HCT116 (cell line): ENCODE measurements at places on chromosomes 5 and 9.

DNA sequence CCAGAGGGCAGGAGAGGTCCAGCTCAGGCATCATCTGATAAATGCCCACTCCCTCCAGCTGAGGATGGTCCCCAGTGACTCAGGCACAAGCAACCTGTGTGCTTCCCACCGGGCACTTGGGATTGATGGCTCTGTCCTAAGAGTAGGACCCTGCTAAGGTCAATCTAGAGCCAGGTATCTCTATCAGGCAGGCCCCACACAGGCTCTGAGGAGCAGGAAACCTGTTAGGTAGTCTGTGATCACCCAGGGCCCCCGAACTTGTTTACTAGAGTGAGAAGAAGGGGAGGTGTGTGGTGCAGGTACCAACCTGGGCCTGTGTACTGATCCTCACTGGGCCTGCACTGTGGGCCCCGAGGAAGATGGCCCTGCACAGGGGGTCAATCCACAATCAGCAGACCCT is 119.6 kb upstream of the FSTL4 start:
- DNase-seq = no peak

DNA sequence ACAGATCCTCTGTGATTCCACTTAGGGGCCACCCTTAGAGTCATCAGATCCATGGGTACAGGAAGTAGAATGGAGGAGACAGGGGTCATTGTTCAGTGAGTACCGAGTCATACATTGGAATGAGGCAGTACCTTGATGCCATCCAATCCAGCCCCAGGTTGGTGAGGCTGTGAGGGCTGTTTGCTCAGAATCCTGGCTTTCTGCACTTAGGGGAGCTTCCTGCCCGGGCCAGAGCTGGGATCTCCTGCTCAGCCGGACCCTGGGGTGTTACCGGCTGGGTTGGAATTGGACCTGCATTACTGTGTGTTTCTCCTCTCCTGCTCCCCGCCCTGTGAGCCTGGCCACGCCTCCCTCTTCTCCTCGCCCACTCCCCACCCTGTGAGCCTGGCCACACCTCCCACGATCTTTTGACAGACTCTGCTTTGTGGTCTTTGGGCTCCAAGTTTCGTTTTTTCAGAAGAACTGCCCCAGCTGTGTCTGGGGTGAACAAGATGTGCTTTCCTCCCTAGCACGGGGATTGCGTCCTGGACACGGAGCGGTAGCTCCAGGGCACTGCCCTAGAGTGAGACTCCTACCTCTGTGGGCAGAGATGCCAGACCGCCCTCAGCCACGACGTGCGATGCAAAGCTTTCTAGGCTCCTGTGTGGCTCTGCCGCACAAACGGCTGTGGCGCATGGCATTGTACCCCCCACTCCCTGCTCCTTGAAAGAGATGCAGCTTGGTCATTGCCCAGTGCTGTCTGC is 15.4 kb downstream of the TRAF2 start:
- peak; percentile 41 for DNase-seq

DNA sequence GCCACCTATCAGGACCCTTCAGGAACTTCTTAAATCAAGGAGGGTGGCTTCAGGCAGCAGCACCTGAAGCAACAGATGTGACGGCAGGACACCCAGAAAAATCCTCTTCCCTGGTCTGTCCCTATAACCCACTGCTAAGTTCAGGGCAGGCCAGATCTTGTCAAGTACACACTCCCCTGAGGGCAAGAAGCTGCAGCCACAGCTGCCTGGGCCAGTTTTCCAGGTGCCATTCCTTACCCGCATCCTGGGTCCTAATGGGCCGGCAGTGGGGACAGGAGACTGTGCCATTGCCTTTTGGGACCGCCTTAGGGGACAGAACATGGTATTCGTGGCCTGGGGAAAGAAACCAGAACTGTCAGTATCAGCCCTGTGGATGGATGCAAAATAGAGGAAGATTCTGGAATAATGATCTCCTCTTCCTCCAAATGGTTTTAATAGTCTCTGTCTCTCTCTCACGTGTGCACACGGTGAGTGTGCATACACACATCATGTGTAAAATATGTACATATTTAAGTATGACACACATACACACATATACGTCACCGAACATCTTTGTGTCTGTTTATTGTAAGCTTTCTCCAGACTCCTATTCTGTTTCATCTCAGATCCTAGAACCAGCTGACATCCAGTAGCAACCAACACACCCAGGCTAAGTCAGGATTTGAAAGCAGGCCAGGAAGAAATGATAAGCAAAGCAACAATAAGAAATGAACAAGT is 14.0 kb downstream of the ORM2 start:
- no peak for DNase-seq

- DNase-seq = no peak
Observed at GRCh38 chr5:158629591-158630312, 470.0 kb downstream of the EBF1 start.

GRCh38 chr9:134457321-134458206 is 131.3 kb downstream of the RXRA start:
- no peak for DNase-seq

DNA sequence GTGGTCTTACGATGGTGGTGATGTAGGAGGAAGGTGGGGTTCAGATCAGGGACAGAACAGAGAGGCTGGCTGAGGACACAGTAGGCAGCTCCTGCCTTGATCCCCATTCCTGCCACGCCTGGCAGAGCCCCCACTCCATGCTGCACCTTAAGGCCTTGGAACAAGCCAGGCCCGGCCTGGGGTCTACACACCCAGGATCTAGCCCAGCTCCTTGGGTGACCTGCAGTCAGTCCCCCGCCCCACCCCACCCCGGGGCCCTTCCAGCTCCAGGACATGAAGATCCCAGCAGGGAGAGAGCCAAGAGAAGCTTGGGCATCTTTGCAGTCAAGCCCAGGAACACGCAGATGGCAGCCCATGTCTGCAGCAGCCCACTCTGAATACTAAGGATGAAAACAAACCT is 34.7 kb downstream of the WHRN start:
- no peak for DNase-seq

GRCh38 chr5:4099386-4099785 is 503.8 kb downstream of the IRX1 start:
- DNase-seq = no peak

DNA sequence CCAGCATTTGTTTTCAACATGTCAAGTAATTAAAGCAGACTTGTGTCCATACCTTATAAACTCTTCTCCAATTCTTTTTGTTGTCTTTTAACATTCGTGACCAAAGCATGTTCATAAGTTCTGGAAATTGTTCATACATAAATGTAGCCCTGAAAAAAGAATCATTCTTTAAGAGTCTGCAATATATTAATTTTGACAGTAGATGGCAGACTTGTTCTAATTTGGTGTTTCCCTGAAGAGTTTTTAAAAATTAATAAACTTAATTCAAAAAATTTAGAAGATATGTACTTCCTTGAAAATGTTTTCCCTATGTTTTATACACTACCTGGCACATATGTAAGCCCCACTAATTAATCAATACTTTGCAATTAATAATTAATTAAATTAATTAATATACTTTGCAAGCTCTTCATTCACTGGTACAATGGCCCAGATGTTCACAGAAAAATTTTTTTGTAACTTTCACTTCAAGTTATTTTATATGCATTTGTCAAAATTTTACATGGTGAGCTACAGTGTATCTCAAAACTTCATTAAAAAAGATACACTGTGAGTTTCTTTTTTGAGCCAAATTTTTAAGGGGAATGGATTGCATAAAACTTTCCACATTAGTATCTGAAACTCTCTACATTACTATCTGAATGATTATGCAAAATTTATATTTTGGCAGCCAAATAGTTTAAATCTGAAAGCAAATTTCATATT is 42.1 kb downstream of the CLINT1 start:
- no peak for DNase-seq

GRCh38 chr5:60458666-60459065 is 241.3 kb downstream of the DEPDC1B start:
- no peak for DNase-seq

DNA sequence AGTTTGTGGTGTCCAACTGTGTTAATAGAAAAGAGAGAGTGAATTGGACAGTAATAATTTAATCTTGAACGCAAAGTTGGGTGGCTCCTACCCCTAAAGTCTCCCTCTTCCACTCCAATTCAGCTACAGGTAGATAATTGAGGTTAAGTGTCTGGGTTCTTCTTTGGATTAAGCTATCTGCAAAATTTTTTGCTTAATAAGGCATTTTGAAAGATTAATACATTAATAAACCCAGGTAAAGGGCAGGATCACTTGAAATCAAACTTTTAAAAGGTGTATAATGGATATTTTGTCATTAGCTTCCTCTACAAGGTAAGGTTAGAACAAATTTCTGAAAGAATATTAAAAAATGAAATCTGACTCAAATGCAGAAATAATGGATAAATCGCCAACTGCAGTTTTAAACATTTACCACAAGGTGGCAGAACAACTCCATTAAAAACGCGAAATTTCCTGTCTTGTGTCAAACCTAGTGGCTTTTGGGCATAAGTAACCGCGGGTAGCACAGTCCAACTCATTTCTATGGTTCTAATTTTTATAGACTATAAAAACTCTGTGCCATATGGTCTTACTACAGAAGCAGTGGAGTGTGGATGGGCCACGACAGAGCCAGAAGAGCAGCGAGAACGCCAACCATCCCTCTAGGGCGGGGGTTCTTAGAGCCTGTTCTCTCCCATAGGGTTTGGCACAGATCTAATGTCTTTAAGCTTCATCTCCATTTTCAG is 276.5 kb downstream of the ARHGEF28 start:
- peak; percentile 63 for DNase-seq

- no peak for DNase-seq
Observed at GRCh38 chr5:31901807-31902530, 263.0 kb downstream of the PDZD2 start.

GRCh38 chr5:39143151-39143860 is 69.1 kb upstream of the RICTOR start:
- DNase-seq = no peak

DNA sequence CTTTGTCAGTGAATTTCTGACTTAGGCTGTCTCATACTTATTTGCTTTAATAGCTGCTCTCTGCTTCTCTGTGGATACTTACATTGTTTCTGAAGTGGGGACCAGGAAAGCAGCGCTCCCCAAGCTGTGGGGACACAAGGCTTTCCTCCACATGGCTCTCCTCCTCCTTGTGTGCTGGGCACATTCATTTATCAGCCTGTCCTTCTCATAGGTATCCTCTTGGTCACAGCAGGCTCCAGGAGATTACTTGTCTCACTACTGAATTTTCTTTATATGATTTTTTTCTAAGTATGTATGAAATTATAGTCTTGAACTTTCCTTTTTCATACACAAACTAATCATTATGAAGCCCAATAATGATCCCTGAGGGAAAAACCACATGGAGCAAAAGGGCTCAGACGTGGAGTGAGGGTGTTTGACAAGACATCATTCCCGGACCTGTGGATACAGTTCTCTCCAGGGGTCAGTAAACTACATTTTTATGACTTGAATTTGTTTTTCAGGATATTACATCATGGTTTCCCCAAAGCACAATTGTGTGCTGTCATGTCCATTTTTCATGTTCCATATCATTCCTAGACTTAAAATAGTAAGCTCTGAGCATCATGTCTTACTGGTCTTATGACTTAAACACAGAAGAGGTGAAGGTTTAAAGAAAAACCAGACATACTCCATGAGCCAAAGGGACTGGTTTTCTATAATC is 234.5 kb downstream of the PCSK1 start:
- DNase-seq = no peak

DNA sequence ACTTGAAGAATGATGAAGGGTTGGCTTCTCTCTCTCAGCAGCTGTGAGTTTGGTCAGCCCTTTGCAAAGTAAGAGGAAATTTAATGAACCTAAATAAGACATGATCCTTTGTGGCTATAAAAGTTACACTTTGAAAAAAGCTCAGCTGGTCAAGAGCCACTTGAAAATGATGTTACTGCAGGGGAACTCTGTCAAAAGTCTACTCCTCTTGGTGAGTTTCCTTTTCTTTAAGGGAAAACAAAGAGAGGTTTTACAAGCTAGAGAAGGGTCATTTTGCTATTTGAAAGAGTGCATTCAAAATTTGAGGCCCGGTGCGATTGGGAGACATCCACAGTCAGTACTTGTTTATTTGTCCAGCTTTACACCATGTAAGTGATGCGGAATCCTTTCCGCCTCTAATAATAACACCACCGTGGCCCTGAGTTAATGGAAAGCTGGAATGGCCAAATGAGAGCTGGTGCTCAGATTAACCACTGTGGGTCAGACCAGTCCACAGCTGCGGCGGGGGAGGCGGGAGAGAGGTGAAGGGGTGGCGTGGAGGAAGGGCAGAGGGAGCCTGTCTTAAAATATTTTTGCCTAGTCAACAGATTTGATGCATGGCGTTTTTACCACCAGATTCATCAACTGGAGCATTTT is 404.0 kb downstream of the TLE4 start:
- no peak for DNase-seq

DNA sequence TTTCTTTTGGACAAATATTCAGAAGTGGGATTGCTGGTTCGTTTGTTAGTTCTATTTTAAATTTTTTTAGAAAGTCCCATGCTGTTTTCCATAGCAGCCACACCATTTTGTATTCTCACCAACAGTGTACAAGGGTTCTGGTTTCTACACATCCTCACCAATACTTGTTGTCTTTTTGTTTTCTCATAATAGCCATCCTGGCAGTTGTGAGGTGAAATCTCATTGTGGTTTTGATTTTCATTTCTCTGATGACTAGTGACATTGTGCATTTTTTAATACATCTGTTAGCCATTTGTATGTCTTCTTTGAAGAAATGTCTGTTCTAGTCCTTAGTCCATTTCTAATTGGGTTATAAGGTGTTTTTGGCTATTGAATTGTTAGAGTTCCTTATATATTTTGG is 214.3 kb downstream of the ARRDC3 start:
- DNase-seq = no peak

DNA sequence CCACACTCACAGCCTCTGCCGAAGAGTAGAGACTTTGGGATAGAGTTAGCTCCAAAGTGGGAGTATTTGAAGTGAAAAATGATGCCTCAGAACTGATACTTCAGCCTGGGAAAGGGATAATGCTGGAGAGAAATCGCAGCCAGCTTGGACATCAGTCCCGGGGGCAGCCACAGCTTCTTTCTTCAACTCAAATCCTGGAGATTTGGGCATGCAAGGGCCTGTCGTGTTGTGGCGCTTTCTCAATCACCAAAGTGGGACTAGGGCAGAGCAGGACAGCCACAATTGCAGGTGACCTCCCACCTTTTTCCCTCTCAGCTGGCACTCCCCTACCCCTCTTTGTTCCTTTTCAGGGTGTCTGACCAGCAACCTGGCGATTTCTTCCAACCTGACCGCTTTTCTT is 70.4 kb downstream of the UBAP1 start:
- no peak for DNase-seq

- no peak for DNase-seq
Observed at GRCh38 chr9:11992866-11993265, 700.3 kb upstream of the TYRP1 start.

DNA sequence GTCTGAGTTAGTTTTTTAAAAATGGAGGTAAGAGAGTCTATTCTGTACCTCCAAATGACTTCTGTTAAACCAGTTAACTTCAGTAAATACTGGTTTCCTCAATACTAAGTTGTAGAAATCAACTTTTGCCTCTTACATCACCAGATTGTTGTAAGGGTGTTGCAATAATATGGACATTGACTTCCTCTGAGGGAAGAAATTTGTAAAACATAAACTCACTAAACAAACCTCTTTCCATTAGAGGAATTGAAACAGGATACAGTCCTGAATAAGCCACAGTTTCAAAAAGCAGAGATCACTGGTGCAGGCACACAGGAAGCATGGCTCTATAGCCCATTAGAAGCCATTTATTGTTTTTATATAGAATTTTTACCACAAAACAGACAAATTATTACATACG is 32.7 kb upstream of the SLCO6A1 start:
- DNase-seq = no peak
